ENCODE measurements at places on chromosomes 7 and 10.

GRCh38 chr10:49749556-49750491 lies 12.3 kb downstream of the OGDHL start:
- DNase-seq = no peak

GRCh38 chr7:122584676-122585251 lies 114.2 kb downstream of the RNF133 start:
- no peak for DNase-seq

DNA sequence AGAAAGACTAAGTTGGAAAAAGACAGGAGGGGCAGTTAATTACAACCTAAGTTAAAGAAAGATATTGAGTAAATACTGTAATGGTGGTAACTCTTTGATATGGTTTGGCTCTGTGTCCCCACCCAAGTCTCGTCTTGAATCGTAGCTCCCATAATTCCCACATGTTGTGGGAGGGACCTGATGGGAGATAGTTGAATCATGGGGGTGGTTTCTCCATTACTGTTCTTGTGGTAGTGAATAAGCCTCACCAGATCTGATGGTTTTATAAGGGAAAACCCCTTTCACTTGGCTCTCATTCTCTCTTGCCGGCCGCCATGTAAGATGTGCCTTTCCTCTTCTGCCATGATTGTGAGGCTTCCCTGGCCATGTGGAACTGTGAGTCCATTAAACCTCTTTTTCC lies 143.8 kb downstream of the GRK5 start:
- no peak for DNase-seq

DNA sequence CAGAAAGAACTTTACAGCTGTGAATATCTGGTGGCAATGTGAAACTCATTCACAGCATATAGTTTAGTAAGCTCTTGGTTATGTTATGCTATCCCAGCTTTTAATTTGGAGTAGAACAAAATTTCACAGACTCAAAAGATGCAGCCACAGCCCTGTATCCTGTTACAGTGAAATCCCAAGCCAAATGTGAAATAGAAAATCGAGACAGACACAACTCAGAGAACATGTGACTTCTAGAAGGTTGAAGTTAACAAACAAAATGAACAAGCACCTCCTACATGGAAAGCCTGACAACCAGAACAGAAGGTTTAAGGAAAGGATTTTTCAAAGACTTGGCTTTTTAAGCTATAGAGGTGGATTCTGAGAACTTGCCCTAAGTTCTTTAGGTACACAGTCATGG lies 39.6 kb downstream of the JAZF1 start:
- DNase-seq = no peak

DNA sequence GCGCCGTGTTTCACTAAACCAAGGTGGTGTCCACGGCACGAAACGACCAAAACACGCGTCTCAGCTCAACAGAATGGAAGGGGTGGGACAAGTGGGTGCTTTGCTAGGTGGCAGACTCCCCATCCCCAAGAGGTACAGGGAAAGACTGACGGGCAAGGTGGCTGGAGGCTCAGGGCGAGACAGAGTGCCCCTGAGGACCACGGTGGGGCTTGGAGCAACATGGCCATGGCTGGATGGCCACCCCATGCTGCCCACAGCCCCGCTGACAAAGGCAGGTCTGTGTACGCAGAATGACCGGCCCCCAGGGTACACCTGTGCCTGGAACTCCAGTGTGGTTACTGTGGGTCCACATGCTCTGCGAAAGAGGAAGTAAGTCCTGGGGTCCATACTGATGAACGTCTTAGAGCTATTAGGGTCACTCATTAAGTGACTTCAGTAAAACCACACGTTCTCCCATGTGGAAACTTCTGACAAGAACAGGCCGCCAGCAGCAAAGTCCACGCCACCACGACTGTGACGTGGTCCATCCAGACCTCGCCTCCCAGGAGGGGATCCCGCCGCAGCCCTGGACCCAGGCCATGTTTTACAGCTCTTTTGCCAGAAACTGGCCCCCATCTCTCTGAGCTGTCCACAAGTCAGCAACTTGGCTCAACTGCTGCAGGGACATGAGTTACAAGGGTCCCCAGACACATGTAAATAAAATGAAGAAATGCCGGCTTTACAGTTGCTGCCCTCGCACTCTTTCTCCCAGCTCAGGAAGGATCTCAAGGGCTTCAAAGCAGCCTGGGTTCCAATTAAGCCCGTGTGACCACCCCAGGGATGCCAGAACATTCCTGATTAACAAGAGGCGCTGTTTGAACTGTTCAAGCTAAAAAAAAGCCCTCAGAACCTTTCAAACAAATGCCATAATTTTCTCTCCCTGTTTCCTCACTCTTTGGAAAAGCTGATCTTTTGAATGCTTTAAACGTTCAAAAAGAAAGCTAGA lies 66.8 kb downstream of the MAD1L1 start:
- no peak for DNase-seq
